Tibial artery (tissue), 4 donors: ENCODE measurements at places on chromosomes 5 and 9.

- H3K4me3 ChIP-seq = peak overlapping the region; percentile 79
- DNase-seq = no peak
- H3K27ac ChIP-seq = no peak overlapping the region
- peaks cover 10% of the 10 kb centered on the region for H3K36me3 ChIP-seq
Measured at GRCh38 chr9:113152699-113153098, 1.9 kb downstream of the SLC31A2 start.

DNA sequence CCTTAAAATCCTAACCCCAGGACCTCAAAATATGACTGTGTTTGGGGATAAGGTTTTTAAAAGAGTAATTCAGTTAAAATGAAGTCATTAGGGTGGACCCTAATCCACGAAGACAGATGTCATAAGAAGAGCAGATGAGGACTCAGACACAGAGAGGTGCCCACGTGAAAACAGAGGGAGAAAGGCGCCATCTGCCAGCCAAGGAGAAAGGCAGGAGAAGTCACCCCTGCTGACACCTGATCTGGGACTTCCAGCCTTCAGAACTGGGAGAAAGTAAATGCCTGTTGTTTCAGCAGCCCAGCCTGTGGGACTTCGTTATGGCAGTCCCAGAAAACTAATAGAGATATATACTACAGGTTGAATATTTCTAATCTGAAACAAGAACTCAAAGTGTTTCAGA lies 67.4 kb downstream of the ROR2 start:
- no peak overlapping the region for H3K27ac ChIP-seq
- peaks cover 8% of the 10 kb centered on the region for H3K27me3 ChIP-seq
- DNase-seq = no peak
- H3K4me3 ChIP-seq = no peak overlapping the region

DNA sequence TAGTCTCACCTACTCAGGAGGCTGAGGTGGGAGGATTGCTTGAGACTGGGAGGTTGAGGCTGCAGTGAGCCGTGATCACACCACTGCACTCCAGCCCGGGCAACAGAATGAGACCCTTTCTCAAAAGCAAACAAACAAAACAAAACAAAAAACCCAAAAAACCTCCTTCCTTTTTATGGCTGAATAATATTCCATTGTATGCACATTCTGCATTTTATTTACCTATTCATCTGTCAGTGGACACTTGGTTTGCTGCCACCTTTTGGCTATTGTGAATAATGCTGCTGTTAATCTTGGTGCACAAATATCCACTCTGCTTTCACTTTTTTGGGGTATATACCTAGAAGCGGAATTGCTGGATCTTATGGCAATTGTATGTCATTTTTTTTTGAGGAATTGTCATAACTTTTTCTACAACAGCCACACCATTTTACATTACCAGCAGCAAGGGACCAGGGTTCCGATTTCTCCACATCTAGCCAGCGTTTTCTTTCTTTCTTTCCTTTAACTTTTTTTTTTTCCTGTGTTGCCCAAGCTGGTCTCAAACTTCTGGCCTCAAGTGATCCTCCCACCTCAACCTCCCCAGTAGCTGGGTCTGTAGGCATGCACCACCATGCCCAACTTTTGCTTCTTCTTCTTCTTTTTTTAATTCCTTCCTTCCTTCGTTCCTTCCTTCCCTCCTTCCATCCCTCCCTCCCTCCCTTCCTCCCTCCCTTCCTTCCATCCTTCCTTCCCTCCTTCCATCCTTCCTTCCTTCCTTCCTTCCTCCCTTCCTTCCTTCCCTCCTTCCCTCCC lies 30.6 kb downstream of the NKX2-5 start:
- peaks cover 48% of the 10 kb centered on the region for H3K27me3 ChIP-seq
- H3K4me1 ChIP-seq = no peaks in the 10 kb centered on the region
- peaks cover 2% of the 10 kb centered on the region for H3K36me3 ChIP-seq
- no peak overlapping the region for H3K4me3 ChIP-seq
- H3K27ac ChIP-seq = no peak overlapping the region

- no peaks in the 10 kb centered on the region for H3K36me3 ChIP-seq
- H3K27me3 ChIP-seq = peaks cover 57% of the 10 kb centered on the region
Measured at GRCh38 chr9:132499251-132499650, 83.2 kb upstream of the BARHL1 start.

DNA sequence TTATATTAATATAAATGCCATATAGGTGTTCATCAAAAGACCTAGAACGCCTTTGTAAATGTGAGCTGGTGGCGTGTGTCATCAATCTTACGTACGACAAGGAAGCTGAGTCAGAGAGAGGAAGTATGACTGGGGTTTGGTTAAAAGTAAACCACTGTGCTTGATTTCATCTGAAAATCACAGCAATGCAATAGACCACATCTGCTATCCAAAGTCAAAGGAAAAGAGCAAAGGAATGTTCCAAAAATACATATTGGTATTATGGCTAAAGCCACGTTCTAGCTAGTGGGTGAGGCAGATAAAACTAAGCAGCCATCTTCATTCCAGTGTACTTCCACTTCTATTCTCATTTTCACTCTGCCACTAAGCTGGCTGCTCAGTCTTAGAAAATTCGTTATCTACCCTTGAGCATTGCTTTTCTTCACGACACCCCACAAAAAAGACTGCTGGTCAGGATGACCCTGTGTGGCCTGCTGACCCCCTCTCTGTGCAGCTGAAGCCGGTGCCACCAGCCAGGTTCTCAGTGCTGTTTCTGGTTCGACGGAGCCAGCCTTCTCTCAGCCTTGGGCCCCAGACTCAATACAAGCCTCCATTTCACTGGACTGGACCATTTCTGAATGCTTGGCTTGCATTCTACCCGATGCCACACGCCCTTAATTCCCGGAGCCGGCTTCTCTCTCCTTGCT lies 23.8 kb downstream of the SHC3 start:
- no peaks in the 10 kb centered on the region for H3K36me3 ChIP-seq
- DNase-seq = no peak
- H3K27ac ChIP-seq = no peak overlapping the region
- H3K4me1 ChIP-seq = no peaks in the 10 kb centered on the region
- no peaks in the 10 kb centered on the region for H3K27me3 ChIP-seq
